ENCODE measurements at places on chromosomes 6 and 20.

DNA sequence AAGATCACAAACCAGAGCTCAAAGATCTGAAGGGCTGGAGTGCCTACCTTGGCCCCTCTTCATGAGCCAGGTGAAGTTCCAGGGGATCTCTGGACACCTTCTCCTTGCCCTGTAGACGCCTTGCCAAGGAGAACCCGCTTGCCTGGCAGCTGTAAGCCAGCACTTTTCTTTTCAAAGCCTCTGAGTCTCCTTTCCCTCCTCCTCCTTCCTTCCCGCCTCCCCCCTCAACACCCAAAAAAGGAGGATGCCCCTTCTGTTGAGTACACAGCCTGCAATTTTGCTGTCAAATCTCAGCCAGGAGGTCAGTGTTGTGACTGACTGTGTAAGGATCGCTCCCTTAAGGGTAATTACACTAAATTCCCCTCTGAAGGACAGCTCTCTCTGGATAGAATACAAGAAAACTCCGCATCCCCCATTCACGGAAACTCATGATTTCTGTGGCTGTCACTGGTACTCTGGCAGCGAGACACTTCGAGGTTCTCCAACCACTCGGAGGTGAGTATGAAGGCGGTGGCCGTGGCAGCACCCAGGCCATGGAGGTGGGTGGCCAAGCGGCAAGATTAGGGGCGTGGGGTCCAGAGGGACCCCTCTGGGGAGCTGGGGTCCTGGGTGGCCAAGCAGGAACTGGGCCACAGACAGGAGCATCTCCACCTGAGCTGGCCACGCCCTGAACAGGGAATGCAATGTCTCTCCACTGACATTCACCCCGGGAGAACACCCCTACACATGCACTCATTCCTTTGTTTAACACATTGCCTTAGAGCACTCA, 23.2 kb upstream of the FOXP4 start:
- DNase-seq = no peak

DNA sequence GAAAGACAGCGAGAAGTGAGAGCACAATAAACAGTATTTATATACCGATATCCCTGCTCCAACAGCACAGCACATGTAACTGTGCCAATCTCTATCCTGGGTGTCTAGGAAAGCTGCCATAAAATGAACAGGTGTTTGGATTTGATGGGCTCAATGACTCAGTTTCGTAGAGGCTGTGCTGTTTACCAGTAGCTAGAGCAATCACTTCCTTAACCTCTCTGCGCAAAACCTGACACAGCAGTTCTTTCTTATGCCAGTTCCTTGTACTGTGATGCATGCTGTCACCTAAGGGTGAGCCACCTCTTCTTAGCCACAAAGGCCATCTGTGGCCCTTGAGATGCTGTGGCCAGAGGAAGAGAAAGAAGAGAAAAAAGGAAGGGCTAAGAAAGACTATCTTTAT, 59.3 kb downstream of the SHPRH start:
- DNase-seq = no peak

DNA sequence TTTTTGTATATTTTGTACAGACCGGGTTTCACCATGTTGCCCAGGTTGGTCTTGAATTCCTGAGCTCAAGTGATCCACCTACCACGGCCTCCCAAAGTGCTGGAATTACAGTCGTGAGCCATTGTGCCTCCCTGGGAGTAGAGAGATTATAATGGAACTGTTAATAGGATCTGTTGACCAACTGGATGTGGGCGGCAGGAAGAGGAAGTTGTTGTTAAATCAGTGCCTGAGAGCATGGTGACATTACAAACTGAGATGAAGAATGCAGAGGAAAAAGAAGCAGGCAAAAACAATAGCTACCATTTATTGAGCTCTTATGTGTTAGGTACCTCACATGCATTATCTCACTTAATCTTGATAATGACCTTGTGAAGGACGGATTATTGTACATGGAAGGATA, 9.2 kb upstream of the L3MBTL3 start:
- DNase-seq = no peak

- no peak for DNase-seq
Observed at GRCh38 chr6:148470156-148470555, 127.5 kb downstream of the SASH1 start.

DNA sequence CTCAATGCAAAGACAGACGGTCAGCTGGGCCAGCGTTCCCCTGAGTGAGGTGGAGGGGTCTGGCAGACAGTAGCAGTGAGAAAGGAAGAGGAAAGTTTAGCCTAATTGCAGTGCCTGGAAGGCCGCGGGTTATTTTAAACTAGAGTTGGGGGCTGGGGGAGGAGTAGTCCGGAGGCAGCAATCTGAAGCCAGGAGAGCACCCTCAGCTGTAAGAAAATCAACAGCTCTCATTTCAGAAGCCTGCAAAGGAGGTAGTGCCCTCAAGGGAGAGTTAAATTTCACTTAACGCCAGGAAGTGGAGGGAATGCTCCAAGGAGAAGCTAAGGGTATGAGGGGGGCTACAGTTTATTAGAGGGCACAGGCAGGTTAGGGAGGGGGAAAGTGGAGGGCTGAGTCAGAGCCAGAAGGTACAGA, 26.9 kb downstream of the RING1 start:
- DNase-seq = no peak

DNA sequence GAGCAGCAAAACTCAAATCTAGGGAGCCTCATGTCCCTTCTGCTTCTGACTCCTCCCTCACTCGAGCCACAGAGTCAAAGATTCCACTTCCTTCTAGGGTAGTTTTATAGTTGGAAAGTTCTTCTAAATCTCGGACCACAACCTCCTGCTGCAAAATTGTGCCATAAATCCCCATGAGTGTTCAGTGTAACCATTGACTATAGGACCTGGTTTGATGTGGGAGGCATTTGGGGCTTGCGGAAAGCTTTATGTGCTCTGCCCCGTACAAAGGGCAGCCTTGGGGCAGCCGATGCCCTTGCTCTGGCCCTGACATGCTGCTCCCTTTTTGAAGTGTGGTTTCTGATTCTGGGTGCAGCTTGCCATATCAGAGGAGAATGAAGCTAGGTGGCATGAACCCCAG, 43.6 kb upstream of the IER3 start:
- DNase-seq = peak; percentile 92

DNA sequence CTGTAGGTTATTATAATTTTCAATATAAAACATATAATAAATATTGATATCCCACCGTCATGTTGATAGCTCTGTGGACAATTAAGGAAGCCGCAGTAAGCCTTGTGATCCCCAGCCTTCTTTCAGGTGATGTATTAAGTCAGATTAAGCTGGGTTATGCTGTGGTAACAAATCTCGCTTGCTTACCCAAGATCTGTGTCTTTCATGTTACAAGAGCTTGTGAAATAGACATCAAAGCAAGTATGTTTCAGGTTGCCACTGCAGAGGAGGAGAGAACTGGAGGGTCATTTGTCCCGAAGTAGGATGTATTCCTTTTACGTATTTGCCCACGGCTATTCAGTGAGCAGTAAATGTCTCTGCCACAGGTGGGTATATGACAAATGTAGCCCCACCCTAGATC, 17.8 kb upstream of the BCKDHB start:
- DNase-seq = no peak

DNA sequence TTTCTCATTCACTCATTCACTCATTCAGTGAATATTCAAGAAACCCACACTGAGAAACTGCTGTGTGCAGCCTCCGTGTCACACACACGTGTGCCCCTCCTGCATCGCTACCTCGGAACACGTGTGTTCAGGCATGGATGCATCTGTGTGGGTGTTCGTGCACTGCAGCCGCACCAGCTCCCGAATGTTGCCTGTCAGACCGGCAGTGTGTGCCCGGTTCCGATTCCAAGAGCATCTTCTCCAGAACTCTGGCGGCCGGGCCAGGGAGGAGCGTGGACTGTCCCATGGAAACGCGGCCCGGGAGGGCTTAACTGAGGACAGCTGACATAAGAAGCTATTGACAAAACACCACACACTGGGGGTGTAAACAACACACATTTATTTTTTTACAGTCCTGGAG, 216.0 kb downstream of the DLL1 start:
- no peak for DNase-seq

DNA sequence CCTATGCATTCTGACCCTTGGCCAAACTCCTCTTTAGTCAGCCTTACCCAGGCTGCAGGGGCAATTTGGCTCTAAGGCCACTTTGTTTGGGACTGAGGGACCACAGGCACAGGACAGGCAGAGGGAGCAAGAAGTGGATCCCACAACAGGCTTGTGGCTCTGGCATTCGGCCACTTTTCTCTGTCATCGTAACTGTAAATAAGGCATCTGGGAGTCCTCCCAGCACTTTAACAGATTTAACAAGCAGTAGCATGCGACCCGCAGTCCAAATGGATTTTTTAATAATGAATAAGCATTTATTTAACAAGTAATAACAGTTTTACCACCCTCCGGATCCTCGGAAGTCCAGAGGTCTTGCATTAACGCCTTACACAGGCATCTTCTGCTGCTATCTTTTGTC, 16.1 kb upstream of the CDH22 start:
- DNase-seq = no peak

GRCh38 chr6:30686009-30686907, at the start of gene PPP1R18:
PPP1R18 (minus strand) TSS chr6:30686645; CDS start chr6:30686018, 627 bp downstream.
- peak; percentile 67 for DNase-seq

DNA sequence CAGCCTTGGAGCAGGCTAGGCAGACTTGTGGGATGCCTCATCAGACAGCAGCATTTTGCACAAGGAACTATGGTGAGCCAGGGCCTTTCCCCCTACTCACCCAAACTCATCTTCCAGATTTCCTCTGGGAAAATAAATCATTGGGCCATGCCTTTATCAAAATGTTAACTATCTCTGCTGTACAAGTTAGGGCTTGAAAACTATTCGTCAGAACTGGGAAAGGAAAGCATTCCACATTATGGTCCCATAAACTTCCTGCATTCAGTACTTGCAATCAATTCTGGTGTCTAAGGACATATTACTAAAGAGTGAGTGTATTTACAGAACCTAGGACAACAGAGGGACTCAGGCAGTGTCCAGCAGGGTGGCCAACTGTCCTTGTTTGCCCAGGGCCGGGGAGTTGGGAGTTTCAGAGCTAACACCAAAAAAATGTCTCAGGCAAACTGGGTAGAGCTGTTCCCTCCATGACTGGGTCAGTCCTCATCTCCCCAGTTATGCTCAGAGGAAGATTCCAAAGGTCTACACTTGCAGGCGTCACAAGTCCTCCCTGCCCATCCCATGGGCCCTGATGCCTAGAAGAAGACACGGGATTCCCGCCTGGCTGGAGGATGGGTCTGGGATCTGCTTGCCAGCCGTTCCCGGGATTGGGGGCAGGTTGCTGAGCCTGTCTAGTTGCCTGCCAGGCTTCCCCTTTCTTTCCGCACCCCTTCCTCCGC, 72.2 kb downstream of the SLC22A3 start:
- no peak for DNase-seq

- DNase-seq = no peak
Observed at GRCh38 chr6:75493400-75494064, at the start of gene FILIP1. FILIP1 (minus strand) TSS chr6:75493800; CDS start chr6:75414972, 78,828 bp downstream.

DNA sequence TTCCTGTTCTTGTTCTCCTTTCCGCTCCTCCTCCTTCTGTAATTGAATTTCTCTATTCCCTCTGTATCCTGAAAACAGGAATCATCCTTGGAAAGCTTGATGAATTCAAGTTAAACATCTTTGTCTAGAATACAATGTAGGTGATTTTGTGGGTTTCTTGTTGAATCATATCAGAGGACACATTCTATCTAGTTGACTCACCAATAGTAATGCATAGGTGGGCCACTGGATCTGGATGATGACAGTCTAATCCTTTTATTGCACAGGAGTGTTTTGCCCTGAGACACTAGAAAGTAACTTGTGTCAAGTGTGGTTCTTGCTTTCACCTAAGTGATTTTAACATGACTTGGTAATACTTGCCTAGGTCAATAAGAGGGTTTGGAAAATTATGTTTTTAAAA, 164.3 kb downstream of the RFPL4B start:
- no peak for DNase-seq

DNA sequence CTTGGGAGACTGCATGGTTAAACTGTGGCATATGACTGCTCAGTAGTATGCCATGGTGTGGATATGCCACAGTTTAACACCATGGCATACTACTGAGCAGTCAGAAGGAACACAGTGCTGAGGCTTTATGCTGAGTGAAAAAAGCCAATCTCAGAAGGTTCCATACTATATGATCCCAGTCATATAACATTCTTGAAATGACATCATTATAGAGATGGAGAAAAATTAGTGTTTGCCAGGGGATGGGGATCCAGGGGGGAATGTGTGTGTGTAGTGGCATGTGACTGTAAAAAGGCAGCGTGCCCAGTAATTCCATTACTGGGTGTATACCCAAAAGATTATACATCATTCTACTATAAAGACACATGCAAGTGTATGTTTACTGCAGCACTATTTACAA, 85.8 kb downstream of the FOXF2 start:
- no peak for DNase-seq

- DNase-seq = no peak
Observed at GRCh38 chr20:37344506-37345338, 1.2 kb upstream of the SRC start.

DNA sequence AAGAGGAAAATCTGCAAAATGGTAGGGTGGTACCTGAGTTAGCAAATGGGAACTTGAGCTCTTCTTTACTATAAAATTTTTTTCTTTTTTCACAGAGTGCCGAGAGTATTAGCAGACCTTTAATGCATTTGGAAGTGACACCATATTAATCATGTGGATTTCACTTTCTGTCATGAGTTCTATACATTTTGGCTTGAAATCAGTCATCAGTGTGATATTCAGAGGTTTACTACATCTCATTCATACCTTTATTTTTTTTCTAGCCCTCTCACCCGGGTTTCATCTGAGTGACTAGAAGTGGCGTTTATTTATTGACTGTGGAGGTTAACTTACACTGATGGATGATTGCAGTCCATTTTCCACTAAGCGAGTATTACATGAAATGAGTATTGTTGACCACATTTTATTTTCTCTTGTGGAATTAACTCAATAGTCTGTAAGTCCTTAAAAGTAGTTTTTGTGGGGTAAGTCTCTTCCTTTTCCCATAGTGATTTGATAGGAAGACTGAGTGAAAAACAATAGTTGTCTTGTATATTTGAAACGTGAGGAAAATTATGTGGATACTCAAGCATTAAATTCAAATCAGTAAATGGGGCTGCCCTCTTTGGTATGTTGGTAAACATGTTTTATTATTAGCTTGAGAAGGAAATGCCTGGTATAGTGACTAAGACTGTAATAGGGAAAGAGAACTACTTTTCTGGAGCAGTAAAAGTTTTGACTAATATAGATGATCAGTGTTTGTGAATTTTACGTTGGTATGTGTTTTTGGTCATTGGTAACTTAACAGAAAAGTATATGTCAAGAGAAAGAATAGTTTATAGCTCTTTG, 55.5 kb downstream of the JARID2 start:
- DNase-seq = no peak

GRCh38 chr6:139567095-139567494, 192.6 kb upstream of the CITED2 start:
- no peak for DNase-seq

DNA sequence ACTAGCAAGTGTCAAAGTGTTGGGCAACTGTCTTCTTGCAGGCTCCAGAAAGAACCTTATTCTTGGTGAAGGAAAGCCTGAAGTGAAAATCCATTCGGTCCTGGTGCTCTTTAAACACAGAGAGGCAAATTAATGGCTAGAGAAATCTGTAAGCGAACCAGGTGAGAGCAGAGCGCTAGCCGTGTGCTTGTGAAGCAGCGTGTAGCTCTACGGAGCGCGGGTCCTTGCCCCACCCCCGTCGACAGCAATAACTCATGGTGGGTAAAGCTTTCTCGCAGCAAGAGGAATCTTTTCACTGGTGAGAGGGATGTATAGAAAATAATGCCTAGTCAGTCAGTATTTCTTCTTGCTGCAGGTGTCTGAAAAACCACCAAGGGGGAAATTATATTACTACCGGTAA, 37.0 kb upstream of the EMILIN3 start:
- no peak for DNase-seq

Measured in NB4 (cell line).